ENCODE measurements at places on chromosomes 4 and X.

DNA sequence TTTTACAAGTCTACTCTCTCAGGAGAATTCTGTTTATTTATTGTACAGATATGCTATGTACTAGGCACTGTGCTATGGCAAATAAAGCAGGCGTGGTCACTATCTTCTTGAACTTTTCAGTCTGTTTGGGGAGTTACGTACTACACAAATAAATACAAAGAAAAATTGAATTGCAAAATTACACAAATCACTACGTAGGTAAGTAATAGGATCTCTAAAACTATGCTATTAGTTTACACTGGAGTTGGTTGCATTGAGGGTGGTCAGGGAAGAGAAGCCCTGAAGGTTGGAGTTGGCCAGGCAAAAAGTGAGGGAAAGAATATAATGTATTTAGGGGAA, 75.7 kb downstream of the GAB1 start:
- DNase-seq: no peak

DNA sequence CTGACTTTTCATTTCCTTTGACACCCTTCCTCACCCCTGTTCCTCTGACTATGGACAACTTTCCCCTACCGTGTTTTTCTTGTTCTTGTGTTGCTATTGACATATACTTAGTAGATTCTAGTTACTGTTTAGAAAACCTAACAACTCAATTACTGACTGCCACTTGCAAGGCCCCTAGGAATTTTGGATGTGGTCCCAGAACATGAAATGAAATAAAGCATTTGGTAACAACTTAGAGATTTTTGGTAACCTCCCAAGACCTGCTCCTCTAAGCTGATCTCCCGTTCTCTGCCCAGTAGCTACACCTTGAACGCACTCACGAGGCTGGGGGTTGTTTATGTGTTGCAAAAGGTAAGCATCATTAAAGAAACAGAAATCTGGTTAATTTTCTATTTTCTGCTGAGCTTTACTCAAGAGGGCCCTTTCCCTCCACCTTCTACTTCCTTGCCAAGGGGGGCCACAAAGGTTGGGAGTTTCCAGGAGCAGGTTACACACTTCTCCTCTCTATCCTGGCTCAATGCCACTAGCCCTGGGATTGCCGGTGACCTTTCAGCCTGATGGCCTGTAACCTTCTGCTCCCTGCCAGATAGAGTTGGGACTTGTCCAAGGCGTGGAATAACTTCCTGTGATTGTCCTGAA, 20.5 kb downstream of the GAB3 start:
- peak; percentile 87 for DNase-seq

DNA sequence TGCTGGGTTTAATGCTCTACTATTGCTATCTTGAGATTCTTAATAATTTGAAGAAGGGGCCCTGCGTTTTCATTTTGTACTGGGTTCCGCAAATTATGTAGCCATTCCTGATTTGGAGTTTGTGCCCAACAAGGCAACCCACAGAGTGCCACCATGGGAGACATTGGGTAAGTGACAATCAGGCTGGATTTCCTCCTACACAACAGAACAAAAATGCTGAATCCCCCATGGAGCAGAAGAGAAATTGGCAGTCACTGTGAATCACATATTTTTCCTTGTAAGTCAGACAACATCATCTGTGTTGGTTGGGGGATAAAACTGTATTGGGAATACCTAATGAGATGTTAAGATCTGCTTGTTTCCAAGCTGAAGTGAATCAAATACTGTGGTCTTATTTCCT, 80.9 kb downstream of the CNGA2 start:
- peak; percentile 23 for DNase-seq

DNA sequence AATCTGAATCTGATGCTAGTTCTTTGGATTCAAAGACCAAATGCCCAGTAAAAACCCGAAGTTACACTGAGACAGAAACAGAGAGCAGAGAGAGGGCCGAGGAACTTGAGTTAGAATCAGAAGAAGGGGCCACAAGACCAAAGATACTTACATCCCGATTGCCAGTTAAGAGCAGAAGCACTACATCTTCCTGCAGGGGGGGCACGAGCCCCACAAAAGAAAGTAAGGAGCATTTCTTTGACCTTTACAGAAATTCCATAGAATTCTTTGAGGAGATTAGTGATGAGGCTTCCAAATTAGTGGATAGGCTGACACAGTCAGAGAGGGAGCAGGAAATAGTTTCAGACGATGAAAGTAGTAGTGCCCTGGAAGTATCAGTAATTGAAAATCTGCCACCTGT, 309.3 kb downstream of the ANK2 start:
- peak; percentile 14 for DNase-seq

- DNase-seq: peak; percentile 34
Observed at GRCh38 chr4:147924604-147925412, 192.9 kb downstream of the ARHGAP10 start.

- DNase-seq: no peak
Observed at GRCh38 chr4:6259886-6260285, 9.8 kb upstream of the WFS1 start.

GRCh38 chr4:67571975-67572374, 13.4 kb downstream of the STAP1 start:
- no peak for DNase-seq

Measured in iris pigment epithelial cell (primary cell).